ENCODE measurements at places on chromosomes 4 and X. TPM values are rescaled to one million over a fixed set of nuclear protein-coding genes. Genes with fewer than 3 reads are reported as not detected.

GRCh38 chr4:15778289-15779241, at the start of gene CD38:
Gene CD38 (plus strand): TSS chr4:15778328. CDS start chr4:15778415, 87 bp downstream.
- peak; percentile 60 for DNase-seq

USP17L28 gene
- total RNA-seq, result not detected

FGB gene
- not detected for total RNA-seq

SGCB gene
- total RNA-seq, result 99.4 TPM

DNA sequence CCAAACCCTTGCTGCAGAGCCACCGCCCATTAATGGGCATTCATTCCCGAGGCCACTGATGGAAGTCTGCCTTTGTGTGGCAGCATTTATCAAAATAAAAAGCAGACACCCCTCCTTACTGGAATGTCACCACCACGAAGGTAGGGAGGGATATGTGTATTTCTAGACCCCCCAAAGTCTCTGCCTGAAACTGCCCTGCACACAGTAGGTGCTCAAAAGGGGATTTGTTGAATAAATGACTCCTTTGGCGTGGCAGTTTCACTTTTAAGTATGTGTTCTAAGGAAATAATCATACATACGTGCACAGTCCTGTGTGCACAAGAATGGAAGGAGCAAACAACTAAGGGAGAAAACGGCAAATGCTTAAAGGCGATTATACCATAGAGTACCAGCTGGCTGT, 23.6 kb upstream of the GLOD5 start:
- no peak for DNase-seq

- DNase-seq, result no peak
Observed at GRCh38 chr4:109548655-109549054, 11.4 kb upstream of the MCUB start.
